Iris pigment epithelial cell (primary cell): ENCODE measurements at places on chromosomes 7 and 10.

GRCh38 chr7:23467291-23467805 is 2.9 kb downstream of the IGF2BP3 start:
- DNase-seq = peak; percentile 24

- no peak for DNase-seq
These were observed 101.7 kb upstream of the SFMBT2 start for GRCh38 chr10:7512487-7512886.

DNA sequence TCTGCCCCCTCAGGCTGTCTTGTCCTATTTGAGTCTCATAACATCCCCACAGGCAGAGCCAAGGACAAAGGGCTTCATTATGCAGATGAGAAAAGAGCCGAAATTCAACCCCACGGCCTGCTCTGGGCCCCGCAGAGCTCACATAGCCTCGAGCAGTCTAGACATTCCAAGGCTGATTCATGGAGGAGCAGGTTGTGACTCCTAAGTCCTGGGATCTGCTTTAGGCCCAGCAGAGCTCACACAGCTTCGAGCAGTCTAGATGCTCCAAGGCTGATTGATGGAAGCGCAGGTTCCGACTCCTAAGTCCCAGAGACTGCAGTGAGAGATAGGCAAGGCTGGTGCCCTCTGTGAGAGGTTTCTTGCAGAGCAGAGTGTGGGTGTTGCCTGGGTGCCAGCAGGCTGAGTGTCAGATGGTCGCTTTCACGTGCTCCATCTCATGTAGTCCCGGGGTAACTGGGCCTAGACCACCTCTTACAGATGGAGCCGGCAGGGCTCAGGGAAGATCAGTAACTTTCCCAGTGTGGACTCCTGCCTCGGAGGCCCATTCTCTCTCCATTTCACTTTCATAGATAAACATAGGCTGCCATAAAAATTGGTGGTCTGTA is 436.1 kb upstream of the FOXK1 start:
- no peak for DNase-seq

GRCh38 chr10:103479135-103479534 is at the start of gene CALHM3:
TSS of gene CALHM3 (minus strand) at chr10:103479240. CDS start at chr10:103479032, 208 bp downstream.
- DNase-seq = no peak

- no peak for DNase-seq
These were observed 51.1 kb downstream of the LMTK2 start for GRCh38 chr7:98157761-98158160.

DNA sequence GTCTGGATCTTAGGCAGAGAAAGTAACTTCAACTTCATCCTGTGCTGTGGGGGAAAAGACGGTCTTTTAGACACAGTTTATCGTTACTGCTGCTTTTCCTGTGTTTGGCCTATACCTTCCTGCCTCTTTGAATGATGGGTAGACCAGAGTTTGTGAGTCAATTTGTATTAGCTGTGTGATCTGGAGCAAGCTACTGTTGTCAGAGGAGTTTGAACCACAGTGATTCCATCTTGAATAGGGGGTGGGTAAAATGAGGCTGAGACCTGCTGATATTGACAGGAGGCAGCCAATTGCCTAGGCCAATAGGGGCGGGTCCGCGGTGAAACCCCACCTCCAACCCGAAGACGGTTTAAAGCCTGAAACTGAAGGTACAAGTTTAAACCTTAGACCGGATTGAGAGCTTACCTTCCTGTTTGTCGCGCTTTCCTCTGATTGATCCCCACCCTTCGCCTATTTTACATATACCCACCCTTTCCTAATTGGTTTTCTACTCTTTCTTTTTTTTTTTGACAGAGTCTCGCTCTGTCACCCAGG is 35.8 kb upstream of the EIF4H start:
- DNase-seq = no peak

DNA sequence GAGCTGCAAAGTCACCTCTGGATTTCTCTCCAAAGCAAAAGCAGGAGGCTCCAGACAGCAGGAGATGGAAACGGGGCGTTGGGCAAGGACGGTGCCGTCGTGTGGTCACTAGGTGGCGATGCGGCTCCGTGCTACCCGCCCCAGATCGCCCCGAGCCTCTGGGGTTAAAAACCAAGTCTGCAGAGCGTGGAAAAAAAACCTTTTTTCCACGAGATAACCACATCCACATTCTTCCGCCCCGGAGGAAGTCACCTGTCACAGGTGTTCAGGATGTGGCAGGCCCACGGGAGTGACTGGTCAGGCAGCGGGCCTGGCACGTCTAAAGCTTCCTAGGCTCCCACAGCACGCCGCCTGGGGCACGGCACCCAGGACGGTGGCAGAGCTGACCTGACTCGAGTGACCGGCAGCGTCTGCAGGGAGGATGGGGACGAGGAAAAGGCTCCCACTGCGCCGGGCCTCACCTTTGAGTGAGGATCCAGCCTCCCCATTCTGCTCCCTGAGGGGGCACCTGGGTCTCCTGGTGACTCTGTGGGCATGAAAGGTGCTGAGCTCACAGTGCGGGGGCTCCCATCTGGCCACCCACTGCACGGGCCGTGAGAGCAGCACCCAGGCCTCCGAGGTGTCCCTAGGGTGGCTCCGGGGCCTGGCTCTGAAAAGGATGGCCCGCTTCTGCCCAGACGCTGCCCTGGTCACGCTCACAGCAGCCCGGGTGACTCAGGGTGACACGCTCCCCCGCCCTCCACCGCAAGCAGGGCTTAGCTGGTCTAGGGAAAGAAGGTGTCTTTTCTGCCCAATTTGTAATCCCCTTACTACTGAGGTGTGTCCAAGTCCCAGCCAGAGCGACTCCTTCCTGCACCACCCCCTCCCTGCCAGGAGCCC is 71.3 kb upstream of the TNRC18 start:
- peak; percentile 71 for DNase-seq

DNA sequence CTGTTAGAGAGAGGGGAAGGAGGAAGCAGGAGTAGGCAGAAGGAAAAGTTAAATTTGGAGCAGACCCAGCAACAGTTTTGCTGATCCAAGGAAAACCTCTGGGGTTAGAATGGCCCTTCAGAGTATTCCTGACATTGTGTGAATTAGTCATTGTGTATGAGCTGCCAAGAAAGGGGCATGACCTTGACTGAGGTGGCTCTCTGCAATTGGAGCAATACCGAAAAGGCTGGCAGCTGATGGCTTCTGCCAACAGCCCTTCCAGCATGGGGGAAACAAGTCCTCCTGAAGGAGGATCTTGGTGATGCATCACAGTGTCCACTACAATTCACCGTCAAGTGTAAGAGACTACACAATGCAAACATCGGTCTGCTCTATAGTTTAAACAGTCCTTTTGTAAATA is 20.6 kb upstream of the WASL start:
- peak; percentile 47 for DNase-seq
